ENCODE measurements at places on chromosomes 5 and 9.

GRCh38 chr5:150189326-150189725 is 536 bp upstream of the SLC6A7 start:
- no peak for DNase-seq

DNA sequence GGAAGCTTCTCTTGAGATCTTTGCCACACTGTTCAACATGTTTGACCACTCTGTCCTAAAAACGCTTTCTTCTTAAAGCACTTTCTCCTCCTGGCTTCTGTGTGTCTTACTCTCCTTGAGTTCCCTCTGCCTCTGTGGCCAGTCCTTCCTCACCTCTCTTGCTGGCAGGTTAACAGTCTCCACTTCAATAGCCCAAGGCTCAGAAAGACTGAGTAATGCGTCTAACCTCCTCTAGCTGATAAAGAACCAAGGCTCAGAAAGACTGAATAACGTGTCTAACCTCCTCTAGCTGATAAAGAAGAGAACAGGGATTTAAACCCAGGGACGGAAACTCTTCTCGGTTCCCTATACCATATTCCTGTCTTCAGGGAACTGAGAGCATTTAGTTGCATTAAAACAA is 205.2 kb downstream of the AOPEP start:
- DNase-seq = no peak

DNA sequence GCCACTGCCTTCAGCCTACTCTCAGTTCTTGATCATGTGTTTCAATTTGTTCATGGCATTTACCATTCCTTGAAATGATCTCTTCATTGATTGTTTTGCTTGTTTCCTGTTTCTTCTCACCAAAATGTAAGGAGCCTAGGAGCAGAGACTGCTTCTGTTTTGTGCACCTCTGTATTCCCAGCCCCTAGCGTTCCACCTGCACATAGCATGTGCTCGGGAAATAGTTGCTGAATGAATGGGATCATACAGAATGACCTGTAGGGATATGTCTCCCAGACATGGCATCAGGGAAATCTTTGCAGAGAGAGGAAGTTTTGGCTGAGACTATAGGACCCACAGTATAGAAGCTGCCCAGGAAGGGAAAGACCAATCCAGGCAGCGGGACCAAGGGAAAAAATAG is 6.2 kb upstream of the CERCAM start:
- no peak for DNase-seq

- peak; percentile 24 for DNase-seq
Measured at GRCh38 chr5:77076961-77077828, 9.9 kb downstream of the ZBED3 start.

- no peak for DNase-seq
Measured at GRCh38 chr9:83536332-83536731, 1.9 kb downstream of the FRMD3 start.

- no peak for DNase-seq
Measured at GRCh38 chr9:14258156-14258555, 55.8 kb downstream of the NFIB start.

DNA sequence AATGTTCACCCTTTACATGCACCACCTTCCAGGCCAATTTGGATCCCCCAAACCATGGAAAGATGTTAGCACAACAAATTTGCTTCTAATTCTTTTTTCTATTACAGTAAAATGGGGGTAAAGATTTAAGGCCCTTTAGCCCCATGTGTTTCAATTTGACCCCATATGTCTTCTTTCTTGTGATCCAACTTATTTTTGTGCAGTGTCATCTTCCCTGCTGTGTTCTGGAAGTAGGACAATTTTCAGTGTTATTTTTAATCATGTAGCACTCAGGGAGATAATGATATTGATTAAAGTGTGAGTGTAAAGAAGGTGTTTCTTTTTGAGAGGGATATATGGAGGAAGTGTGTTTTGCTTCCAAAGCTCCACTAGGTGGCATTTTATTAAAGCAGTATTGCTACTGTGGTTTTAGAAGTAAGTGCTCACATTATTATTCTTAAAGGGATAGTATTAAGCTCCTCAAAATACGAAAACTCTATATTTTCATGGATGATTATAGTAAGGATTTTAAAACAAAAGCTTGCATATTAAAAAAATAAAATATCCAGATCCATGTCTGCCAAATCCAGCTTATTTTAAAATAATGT is 118.7 kb upstream of the ATP10B start:
- no peak for DNase-seq

DNA sequence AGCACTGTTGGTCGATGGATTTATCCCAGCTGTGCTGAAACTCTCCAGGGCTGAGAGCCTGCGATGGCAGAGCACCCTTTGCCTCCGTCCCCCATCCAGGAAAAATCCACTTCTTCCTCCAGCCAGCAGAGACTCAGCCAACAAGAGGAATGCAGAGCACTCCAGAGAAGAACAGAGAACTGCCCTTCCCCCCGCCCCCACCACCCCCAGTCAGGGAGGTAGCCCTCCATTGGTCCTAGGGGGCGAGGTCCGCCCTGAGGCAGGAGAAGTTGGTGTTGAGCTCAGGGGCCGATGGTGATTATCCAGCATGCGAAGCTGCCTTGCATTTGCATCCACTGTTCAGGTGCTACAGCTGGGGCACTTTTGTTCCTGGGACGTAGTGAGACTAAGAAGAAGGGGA is 9.0 kb downstream of the TLX3 start:
- no peak for DNase-seq

DNA sequence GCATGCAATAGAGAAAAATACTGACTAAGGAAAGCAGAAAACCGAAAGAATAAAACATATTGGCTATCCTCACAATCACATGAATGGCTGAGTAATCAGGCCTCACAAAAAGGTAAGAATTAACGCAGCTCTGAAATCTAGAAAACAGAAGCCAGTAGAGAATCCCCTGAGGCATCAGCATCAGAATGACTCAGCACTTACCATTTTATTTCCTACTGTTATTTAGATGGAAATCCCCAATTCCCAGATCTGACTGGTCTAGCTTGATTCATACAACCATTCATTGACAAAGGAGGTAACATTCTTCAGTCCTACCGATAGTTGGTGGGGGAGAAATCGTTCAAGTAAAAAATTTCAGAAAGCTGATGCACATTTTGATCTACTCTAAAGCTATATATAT is 1408.4 kb upstream of the WWC1 start:
- DNase-seq = no peak

GRCh38 chr5:171624396-171624795 is 161.2 kb upstream of the SMIM23 start:
- no peak for DNase-seq

DNA sequence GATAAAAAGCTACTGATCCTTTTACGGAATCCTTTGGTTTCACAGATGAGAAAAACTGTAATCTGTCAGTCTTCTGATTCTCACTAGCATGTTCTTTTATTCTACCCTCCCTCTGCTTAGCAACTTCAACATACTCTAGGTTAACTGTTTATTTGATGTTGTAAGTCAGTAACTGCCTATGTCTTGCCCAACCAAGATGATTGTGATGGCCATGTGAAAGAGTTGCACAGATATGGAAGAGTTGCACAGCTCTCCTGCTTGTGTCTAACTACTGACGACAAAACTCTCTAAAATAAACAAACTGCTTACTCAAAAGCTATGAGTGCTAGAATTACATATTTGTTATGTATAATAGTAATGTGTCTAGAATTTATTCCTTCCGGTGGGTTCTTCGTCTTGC is 227.3 kb upstream of the DAB2 start:
- no peak for DNase-seq

- no peak for DNase-seq
Measured at GRCh38 chr5:58072300-58072965, 387.5 kb downstream of the PLK2 start.

DNA sequence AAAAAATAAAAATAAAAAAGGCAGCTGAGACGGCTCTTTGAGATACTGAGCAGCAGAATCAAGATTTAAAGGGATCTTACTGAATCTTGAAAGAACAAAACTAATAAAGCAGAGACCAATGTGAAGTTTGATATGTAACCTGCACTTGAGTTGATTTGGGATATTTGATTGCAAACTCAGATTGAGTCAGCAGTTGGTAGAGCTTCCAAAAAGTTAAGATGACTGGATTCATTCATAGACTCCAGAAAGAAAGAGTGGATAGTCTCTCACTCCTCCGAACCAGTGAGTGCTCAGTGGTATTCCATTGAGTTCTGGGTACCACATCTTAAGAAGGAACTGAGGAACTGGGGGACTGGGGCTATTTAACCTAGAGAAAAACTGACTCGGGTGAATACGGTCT is 52.7 kb upstream of the TESK1 start:
- DNase-seq = no peak

DNA sequence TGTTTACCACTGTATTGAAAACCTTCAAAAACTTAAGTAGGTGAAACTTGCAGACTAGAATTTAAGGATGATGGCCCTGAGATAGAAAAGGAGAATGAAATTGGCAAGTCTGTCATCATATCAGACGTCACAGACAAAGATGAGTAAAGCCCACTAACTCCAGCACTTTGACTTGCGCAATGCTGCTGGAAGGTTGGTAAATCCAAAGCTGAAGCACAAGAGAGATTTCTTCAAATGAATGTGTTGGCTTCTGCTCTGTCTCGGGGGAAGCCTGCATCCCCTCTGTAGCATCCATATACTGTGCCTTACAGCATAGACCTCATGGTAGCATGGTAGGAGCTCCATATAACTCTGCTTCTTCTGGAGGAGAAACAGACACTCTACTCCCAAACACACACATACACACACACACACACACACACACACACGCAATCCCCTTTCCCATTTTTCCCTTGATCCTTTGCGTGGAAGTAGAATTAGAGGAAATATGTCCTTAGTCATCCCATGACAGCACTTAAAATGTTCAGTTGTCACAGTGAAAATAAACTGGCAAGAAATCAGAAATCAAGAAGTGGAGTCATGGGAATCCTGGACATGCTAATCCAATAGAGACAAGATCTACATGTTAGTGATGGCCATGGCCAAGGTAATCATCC is 241.5 kb downstream of the NR3C1 start:
- no peak for DNase-seq

DNA sequence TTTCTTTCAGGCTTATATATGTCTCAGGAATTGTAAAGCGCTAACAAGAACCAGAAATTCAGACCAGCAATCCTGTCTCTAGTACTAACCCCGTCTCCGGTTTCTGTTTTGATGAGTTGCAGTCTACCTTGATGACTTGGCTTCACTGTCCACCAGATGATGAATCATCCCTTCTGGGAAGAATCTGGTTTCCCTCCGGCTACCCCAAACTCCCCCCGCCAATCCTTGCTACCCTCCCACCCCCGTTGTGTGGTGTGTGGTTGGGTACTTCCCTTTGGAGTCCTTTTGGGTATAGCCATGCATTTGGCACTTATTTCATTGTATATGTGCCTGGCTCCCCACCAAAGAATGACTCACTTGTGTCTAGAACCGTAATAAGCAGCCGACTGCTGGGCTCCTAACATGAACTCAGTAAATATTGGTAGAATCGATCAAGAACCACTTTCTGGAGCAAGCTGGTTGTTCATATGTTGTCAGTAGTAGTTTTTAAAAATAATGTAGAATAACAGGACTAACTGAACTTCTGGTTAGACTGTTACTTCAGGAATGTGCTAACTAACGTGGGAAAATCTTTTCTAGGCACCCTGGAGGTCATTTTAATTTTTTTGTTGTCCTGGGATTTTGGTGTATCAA is 8.3 kb upstream of the TGFBI start:
- peak; percentile 13 for DNase-seq

- DNase-seq = no peak
Measured at GRCh38 chr5:166427211-166427610, 1864.2 kb upstream of the WWC1 start.

GRCh38 chr5:154466147-154466546 is 11.9 kb downstream of the HAND1 start:
- DNase-seq = no peak

DNA sequence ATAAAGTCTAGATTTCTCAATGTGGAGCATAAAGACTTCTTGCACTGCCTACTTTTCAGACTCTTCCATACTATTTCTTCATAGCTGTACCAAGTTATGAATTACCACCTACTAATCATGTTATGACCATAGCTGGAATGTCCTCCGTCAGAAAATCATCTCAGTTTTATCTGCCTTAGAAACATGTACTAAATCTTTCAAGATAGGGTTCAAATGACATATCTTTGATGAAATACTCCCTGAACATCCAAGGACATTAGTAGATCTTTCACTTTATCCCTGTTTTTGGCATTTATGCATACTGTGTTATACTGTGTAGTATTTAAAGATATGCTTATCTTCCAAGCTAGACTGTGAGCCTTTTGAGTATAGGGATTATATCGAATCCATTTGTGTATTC is 49.6 kb upstream of the MEF2C start:
- DNase-seq = no peak

- DNase-seq = no peak
Measured at GRCh38 chr5:164350236-164350635, 844.8 kb downstream of the MAT2B start.

GRCh38 chr5:81851481-81852178 is 100.7 kb upstream of the SSBP2 start:
- DNase-seq = peak; percentile 81

DNA sequence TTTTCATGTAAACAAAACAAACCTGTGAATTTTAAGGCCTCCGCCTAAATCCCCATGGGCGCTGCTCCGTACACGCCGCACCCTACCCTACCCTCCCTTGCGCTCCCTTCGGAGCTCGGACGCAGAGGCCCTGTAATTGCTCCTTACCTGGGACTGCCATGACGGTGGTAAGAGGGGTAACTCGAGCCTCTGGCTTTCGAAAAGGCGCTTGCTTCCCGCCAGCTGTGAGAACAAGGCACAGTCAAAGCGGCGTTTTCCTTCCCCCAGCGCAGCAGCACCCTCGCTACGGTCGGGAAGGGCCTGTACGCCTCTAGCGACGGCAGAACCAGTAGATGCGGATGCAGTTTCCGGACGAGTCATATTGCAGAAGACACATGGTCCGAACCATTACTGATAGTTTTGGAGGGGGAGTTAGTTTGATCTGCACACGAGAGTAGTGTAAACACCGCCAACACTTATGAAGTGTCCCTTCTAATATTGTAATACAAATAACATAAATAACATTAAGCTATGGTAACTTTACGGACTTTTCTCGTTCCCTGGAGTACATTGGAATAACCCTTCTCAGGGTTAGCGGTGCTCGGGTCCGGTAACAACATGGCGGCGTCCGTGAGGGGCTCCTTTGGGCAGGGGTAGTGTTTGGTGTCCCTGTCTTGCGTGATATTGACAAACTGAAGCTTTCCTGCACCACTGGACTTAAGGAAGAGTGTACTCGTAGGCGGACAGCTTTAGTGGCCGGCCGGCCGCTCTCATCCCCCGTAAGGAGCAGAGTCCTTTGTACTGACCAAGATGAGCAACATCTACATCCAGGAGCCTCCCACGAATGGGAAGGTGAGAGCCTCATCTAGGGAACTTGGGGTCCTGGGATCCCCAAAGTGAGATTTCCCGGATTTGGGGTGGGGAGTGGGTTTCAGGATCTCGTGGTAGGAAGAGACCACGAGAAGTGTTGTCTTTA is at the start of the genes CWC27 and SREK1IP1:
TSS of gene CWC27 (plus strand) at position 573 of the 955 bp plus-strand sequence. CDS start at position 790, 217 bp downstream.
TSS of gene SREK1IP1 (minus strand) at position 334 of the 955 bp plus-strand sequence. CDS start at position 160, 174 bp downstream.
- DNase-seq = peak; percentile 81

GRCh38 chr5:90014420-90014819 is 395.1 kb downstream of the CETN3 start:
- DNase-seq = no peak

- DNase-seq = no peak
Measured at GRCh38 chr9:6525326-6526045, 112.5 kb downstream of the UHRF2 start.

GRCh38 chr5:125412561-125413495 is 666.4 kb upstream of the ZNF608 start:
- DNase-seq = no peak

- no peak for DNase-seq
Measured at GRCh38 chr5:171744264-171744663, 41.4 kb upstream of the SMIM23 start.

GRCh38 chr9:89106224-89106851 is 72.3 kb downstream of the SHC3 start:
- DNase-seq = no peak

Measured in activated CD4-positive, alpha-beta T cell treated with anti-CD3 and anti-CD28 coated beads for 4 hours (primary cell).